ENCODE measurements at places on chromosomes 2 and 18.
A peak's percentile ranks its signal among the peaks of the same experiment; 100 is the strongest.

GRCh38 chr2:240598311-240598911 lies 11.9 kb downstream of the CAPN10 start:
- DNase-seq, result no peak

GRCh38 chr2:238925281-238925680 lies 77.4 kb downstream of the TWIST2 start:
- no peak for DNase-seq

- no peak for DNase-seq
These were observed 112.6 kb downstream of the ARHGAP28 start for GRCh38 chr18:6842081-6842480.

DNA sequence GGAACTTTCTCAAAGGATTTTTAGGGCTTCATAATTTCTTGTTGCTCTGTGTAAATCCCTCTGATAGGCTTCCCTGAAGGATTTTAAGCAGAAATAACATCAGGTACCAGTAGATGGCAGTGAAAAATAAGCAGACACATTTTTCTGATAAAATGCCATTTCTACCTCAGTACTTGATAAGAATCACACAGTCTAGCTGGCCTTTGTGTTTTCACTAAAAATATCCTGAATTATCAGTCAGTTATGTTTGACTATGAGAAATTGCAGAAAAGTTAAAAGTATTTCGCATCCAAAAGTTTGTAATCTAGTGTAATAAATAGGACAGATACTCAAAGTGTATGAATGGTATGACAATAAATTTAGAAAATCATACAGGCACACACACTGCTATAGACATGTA lies 68.7 kb downstream of the DNAJC10 start:
- peak; percentile 57 for DNase-seq

DNA sequence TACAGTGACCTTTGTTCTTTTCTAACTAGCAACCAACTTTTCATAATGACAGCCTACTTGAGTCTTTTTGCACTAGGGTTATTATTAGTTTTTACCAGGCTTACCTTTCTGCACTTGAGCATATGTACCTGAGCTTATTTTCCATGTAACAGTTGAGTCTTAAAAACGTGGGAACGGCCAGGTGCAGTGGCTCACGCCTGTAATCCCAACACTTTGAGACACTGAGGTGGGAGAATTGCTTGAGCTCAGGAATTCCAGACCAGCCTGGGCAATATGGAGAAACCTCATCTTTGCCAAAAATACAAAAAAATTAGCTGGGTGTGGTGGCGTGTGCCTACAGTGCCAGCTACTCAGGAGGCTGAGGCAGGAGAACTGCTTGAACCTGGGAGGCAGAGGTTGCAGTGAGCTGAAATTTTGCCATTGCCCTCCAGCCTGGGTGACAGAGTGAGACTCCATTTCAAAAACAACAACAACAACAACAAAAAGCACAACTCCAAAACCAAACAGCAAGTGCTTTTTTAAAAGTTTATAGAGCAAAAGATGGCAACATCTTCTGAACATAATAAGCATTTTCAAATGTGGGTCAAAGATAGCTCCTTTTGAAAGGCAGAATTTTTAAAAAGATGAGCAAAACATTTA lies 57.1 kb upstream of the CD28 start:
- no peak for DNase-seq

GRCh38 chr2:12391116-12391515 lies 325.6 kb upstream of the TRIB2 start:
- DNase-seq, result no peak

All from NCI-H2171 treated with DMSO at 0.1 percent for 48 hours (cell line).